ENCODE measurements at places on chromosomes 3 and 15.

DNA sequence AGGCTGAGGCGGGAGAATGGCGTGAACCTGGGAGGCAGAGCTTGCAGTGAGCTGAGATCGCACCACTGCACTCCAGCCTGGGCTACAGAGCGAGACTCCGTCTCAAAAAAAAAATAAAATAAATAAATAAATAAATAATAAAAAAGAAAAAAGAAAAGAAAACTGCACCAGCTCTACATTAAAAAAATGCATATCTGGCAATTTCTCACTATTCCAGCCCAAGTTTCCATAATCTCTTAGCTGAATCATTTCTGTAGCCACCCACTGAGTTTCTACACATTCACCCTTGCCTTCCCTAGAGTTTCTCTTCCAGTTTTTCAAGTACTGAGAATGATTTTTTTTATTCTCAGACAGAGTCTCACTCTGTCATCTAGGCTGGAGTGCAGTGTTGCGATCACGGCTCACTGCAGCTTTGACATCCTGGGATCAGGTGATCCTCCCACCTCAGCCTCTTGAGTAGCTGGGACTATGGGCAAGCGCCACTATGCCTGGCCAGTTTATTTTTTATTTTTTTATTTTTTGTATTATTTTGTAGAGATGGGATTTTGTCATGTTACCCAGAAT is 24.5 kb upstream of the SLC7A14 start:
- no peak for DNase-seq

DNA sequence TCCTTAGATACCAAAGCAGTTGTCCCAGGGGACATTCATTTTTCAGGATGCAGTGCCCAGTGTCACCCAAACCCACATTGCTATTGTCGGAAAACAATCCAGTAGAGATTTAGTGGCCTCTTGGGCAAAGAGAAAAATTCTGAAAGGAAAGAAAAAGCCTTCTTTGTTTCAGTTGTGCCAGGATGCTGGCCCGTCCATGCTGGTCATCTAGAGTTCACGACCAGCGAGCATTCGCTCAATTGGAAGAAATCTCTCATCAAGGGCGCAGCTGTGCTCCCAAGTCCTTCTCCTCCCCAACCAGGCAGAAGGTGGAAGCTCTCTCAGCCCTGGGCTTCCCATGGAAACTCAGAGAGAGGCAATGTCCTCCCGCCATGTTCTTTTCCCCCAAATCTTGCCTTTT is 123.7 kb downstream of the MTHFS start:
- DNase-seq: no peak

DNA sequence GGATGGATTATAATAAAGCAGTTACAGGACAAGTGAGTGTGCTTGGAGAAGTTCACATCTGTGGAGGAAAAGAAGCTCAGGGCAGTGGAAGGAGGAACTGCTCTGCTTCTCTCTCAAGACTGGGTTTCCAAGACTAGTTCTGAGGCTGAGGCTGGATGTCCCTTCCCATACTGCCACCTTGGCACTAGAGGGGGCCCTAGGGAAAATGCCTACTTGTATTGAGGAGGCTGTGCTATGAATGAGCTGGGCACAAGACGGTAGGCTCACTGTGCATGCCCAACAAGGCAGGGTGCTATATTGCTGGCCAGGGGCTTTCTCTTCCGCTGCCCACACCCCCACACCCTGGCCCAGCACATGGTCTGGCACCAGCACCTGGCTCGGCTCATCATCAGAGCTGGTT is 65.2 kb downstream of the SLCO2A1 start:
- no peak for DNase-seq

DNA sequence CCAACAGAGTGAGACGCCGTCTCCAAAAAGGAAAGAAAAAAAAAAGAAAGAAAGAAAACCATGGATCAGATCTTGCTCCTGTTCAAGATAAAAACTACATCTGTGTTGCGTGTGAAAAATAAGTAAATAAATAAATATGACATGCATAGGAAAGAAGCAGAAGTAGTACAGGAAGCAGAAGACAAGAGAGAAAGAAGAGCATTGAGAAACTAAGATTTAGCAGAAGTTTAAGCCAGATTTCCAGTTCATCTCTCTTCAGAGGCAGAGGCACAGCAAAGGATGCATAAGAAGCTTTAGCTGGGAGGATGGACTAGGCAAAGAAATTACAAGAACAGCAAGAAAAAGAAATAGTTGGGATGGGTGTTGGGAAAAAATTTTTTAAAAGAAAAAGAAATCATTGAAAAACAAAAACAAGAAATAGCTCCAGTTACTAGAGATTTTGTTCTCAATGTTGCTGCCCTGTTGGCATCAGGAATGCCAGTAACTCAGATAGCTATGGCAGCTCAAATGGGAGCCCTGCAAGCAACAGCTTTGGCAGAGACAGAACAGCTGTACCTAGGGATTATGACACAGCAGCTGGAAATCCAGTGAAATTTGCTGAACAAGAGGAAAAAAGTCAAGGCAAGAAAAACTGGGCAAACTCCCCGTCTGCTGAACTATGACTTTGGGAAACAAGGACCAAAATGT is 17.3 kb downstream of the AP3S2 start:
- DNase-seq: no peak

DNA sequence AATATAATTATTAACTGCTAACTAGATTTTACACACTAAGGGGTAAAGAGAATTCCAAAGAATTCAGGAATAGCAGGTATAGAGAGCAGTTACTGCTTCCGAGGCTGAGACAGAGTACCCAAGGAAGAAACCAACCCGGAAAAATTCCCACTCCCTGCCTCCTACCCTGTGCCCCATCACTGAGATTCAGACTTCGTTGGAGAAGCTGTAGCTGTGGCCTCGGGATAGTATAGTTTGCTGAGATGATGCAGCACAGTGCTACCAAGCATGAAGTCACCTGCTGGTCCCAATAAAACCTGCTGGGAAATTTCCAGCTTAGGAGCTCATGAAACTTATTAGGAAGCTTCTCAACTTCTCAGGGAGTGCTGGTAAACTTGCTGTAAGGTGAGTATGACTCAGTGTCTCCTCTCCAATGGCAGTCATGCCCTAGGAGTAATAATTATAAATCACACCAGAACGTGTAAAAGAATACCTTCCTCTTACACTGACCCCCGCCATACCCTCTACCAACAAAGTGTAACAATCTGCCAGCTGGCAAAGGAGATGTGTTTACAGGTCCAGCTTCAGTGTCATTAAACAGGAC is 215.2 kb upstream of the ROBO2 start:
- DNase-seq: peak; percentile 20

GRCh38 chr15:90074916-90075315 is 27.4 kb downstream of the IDH2 start:
- no peak for DNase-seq

- no peak for DNase-seq
Measured at GRCh38 chr3:105915524-105915923, 46.7 kb upstream of the CBLB start.

DNA sequence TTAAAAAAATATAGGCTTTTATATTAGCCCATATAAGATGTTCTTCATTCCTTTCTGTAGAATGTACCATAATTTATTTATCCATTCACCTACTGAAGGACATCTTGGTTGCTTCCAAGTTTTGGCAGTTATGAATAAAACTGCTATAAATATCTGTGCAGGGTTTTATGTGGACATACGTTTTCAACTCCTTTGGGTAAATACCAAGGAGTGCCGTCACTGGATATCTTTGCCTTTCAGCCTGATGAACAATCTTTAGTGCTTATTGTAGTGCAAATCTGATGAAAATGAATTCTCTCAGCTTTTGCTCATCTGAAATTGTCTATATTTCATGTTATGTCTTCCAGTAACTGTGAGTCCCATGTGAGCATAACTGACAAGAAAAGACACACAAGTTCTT is 26.6 kb upstream of the BLM start:
- DNase-seq: no peak

- no peak for DNase-seq
Measured at GRCh38 chr3:143613226-143613625, 235.0 kb downstream of the SLC9A9 start.

DNA sequence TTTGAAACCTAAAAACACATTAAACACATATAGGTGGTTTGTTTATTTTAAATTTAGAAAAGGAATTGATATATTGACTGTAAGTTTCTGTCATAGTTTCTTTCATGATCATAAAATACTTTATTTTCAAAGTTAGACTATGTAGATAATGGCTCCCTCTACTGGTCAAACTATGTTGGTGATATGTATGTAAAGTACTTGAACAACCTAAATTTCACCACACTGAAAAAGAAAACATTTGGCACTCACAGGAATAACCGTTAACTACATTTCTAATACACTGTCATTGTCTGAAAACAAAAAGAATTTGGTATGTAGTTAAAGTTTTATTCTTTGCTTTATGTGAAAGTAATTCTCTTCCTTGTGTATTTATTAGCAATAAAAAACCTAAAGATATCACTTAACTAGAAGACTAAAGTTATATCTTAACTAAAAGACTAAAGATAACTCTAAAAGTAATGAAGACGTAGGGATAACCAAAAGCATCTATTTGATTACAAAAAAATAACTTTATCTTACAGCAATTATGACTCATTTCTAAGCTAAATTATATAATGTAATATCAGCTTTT is 427.5 kb downstream of the VGLL3 start:
- DNase-seq: peak; percentile 56

GRCh38 chr3:156509189-156510174 is 45.4 kb downstream of the SSR3 start:
- DNase-seq: peak; percentile 62

DNA sequence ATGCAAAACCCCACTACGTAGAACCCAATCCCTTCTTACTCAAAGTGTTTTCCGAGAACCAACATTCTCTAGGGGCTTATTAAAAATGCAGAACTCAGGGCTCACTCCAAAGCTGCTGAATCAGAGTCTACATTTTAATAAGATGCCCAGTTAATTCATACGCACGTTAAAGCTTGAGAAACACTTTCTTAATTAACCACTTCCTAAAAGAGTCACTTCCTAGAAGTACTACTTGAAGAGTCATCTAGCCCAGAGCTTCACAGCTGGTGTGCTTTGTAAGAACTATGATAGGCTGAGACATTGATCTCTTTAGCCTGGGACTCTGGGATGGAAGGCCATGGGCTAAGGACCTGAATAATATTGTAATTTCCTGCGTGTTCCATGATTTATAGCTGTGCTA is 9.0 kb downstream of the COL6A5 start:
- DNase-seq: no peak

GRCh38 chr3:114700637-114701234 is 406.9 kb downstream of the TIGIT start:
- no peak for DNase-seq

DNA sequence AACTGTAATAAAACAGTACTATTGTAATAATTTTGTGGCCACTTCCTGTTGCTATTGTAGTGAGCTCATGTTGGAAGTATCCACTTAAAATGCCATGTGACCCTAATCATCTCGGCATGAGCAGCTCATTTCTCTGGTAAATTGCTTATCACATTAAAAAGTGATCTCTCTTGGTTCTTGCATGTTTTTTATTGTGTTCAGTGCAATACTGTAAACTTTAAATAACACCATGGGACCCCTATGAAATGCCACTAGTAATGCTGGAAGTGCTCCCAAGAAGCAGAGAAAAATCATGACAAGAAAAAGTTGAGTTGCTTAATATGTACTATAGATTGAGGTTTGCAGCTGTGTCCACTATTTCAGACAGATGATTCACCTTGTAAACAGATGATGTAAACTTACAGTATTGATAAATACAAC is 45.6 kb downstream of the NMD3 start:
- DNase-seq: peak; percentile 62

GRCh38 chr3:15460891-15461531 is 33.6 kb downstream of the EAF1 start:
- DNase-seq: no peak

GRCh38 chr15:78018946-78019644 is 58.4 kb downstream of the TBC1D2B start:
- DNase-seq: no peak

GRCh38 chr3:40292637-40293349 is 16.7 kb upstream of the EIF1B start:
- no peak for DNase-seq

- DNase-seq: no peak
Measured at GRCh38 chr15:89203705-89204273, 17.6 kb downstream of the RLBP1 start.

DNA sequence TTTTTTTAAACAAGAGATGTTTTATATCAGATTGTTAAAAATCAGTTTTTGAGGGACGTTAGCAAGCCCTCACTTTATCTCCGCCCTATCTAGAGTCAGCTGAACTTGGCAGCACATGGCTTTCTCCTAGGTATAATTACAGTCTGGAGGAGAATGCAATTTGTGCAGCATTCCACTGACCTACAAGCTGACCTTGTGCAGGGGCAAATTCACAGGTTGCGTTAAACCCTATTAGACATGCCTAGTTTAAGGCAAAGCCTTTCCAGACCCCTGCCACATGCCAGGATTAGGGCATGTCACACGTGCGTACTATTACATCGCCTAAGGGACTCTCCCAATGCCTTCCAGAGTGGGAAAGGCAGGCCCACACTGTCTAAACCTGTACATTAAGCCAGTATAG is 224.0 kb downstream of the GREM1 start:
- no peak for DNase-seq

DNA sequence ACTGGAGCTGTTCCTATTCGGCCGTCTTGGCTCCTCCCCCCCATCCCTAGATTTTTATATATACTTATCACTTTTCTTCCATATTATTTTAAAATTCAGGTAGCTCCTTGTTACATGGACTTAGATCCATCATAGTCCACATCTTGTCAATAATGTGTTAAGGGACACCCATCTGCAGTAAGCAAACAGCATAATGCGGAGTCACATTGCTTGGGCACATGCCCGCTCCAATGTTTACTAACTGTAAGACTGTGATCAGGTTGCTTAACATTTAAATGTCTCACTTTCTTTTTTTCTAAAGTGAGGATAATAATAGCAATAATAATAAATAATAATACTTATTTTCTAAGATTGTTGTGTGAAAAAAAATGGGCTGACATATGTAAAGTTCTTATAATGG is 303.2 kb upstream of the SOX14 start:
- no peak for DNase-seq

GRCh38 chr15:28096670-28097431 is 2.3 kb downstream of the OCA2 start:
- no peak for DNase-seq

- DNase-seq: no peak
Measured at GRCh38 chr15:47726399-47726823, 9.1 kb downstream of the SEMA6D start.

GRCh38 chr3:9583371-9583770 is 29.7 kb upstream of the LHFPL4 start:
- no peak for DNase-seq

DNA sequence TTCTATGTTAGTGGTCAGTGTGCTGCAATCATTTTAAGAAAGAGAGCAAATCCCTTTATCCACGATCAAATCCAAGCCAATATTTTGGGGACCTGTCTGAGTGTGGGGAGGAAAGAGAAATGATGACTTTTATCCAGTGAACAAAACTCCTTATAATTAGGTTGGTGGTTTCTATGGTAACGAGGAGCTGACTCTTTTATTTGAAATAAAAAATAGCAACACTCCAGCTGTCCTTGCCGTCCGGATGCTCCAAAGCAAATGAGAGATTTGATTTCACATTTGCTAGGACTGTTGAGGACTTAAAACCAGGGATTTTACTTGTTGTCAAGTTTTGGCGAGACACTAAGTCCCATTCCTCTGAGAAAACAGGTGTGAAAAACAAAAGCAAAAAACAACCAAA is 154.0 kb upstream of the PRICKLE2 start:
- no peak for DNase-seq

GRCh38 chr15:31344266-31344665 is 17.6 kb downstream of the KLF13 start:
- DNase-seq: no peak
